Left cardiac atrium (tissue), 4 donors: ENCODE measurements at places on chromosomes 7 and 10. TPM values are rescaled to one million over a fixed set of nuclear protein-coding genes. Genes with fewer than 3 reads are reported as not detected.
A peak's percentile ranks its signal among the peaks of the same experiment; 100 is the strongest.

- DNase-seq: no peak
Measured at GRCh38 chr10:37632641-37633040, 224.8 kb downstream of the ZNF248 start.

DNA sequence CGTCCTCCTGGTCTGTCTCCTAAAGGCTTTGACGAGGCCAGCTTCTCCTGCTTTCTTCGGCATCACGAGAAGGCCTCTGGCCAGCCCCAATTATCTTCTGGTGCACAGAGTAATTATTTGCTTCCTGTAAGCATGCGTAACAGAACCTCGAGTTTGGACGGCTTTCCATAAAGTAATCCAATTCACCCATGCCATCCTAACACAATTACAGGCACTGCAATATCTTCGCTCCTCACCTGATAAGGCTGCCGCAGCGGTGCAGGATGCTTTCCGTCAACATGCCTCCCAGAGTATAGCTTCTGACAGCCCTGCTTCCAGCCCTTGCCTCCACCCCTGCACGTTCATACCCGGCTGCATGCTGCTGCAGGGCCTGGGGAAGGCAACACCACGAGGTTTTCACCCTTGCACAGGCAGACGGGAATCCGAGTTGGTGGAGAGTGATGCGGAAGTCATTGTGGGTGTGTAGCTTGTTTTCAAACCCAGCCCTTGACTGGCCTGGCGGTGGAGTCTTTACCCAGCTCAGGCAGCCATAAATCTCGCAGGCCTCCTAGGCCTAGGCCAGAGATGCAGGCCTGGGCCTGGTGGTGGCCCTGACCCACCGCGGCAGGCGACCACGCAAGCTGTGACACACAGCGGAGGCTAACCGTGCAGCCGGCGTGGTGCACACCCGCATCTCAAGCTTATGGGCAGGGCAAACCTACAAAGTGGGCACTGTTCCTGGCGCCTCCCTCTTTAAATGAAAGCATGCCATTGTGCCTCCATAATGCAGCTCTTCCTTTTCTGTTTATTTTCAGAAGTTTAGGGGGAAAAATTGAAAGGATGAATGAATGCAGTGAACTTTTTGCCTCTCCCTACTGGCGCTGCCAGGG lies 12.7 kb downstream of the EBF3 start:
- DNase-seq: no peak

DNA sequence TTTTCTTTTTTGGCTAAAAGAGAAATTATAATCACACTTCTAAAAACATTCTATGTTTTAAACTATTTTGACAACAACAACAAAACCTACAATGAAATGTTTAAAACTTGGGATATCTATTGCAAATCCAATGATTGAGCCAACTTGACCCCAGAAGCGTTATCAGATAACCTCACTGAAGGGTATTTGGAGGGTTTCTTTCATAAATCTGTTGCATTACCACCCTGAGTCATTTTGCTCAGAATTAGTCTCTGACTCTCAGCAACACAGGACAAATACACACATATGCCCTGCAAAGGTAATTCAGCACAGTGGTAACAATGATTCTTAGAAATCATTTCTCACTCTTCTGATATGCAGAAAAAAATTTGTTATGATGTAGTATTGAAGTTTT lies 2.3 kb upstream of the COL1A2 start:
- DNase-seq: no peak

DNA sequence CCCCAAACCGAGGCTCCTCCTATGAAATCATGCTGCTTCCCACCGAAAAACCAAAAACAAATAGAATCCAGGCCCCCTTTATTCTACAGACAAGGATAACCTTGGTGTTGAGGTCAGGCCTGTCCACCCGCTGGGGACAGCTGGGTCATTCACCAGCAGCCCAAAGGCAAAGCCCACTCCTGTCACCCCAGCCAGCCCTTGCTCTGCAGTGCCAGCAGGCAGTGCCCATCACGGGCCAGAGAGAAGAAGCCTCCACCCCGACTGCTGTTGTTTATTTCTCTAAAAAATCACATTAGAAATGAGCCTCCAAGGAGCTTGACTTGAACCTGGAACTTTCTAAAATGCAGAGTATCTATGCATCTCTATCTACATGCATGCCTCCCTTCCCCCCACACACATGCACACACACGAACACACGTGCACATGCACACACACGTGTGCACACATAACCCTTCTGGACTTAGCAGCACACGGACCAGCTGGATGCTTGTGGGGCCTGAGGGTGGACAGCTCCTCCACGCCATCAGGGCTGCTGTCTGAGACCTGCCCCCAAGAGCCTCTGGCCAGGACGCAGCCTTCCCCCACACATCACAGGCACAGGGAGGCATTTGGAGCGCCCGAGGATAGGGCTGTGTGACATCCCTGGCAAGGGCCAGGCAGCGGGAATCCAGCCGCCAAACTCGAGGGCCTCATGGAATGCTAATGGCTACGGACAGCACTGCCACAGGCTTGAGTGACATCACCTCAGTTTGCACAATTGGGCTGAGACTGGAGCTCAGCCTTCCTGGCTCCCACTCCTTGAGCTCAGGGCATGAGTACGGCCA lies 22.8 kb downstream of the PRKAG2 start:
- peak; percentile 54 for DNase-seq

Gene LRRC18
- not detected for total RNA-seq

Gene POLR2J
- total RNA-seq: 42.9 TPM

DNA sequence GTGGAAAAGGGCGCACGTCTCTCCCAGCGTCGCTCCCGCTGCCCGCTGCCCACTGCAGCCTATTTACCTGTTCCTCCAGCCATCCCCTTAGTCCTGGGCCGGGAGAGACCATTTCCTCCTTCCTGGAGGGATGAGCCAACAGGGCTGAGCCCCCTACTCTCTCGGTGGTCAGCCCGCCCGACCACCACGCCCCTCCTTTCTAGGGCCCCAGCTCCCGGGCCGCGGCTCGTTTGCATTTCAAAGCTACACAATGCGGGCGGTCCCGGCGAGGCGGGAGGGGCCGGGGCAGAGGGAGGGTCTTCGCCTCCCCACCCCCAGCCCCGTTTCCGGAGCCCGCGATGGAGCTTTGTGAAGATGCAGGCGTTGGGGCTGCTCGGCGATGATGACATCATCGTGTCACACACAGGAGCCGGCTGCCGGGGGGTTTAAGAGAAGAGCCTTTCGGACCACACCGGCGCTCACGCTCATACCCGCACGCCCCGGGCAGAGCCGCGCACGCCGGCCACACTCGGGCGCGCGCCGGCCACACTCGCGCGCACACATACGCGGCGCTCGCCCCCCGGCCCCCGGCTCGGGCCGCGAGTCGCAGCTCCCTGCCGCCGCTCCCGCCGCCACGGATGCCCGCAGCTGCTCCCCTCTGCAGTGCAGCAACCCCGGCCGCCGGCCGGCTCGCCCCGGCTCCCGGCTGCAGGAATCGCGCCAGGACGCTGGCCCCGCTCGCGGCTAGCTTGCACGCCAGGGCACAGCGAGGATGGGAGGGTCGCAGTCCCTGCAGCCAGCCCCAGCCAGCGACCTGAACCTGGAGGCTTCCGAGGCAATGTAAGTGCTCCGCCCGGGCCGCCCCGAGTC lies 107.7 kb upstream of the BTBD16 start:
- no peak for DNase-seq

- DNase-seq: no peak
Measured at GRCh38 chr7:132825222-132825621, 249.0 kb upstream of the PLXNA4 start.

Gene FKBP14
- total RNA-seq: 14.3 TPM

DNA sequence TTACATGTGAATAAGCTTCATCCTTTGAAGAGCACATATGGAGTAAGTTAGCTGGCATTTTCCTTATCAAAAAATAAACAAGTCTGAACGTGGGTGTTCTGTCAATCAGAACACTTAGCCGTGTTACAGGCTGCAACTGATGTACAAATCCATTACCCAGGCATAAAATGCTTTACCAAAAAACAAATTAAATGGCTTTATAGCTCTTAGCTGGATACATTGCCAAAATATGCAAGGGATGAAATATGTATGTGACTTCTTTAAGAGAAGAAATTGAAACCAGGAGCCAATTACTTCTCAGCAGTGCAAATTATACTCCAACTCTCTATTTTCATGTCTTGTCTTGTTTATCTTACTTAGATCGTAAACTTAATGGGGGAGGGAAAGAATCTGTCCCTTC lies 214.8 kb downstream of the DGKB start:
- no peak for DNase-seq

DNA sequence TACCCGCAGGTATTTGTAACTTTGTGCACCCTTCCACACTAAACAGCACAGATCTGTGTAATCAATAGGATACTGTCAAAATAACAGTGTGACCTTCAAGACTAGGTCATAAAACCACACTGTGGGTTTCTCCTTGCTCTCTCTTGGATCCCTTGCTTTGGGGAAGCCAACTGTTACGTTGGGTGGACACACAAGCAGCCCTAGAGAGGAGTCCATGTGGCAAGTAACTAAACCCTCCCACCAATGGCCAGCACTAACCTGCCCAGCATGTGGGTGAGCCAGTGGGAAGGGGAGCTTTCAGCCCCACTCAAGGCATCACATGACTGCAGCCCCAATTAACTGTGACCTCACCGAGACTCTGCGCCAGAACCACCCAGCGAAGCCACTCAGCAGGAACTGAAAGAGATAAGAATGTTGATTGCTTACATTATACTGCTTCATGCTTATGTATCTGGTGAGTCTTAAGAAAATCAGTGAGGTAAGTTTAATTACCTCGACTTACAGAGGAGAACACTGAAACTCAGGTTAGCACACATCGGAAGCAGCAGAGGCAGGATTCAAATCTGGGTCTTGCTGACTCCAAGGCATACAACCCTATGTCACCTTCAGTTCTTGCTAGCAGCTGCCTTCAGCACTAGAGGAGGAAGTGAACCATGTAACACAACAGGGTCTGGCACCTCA lies 9.4 kb upstream of the ZC3HAV1 start:
- no peak for DNase-seq

Gene CYP2C18
- total RNA-seq: not detected

DNA sequence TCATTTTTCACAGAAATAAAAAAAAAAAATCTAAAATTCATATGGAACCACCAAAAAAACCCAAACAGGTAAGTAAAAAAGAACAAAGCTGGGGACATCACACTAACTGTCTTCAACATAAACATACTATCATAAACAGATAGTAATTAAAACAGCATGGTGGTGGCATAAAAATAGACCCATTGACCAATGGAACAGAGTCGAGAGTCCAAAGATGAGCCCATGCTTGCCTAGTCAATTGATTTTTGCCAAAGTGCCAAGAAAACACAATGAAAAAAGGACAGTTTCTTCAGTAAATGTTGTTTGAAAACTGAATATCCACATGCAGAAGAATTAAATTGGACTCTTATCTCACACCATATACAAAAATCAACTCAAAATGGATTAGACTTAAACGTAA lies 513.2 kb upstream of the PHF14 start:
- no peak for DNase-seq

- DNase-seq: no peak
Measured at GRCh38 chr10:69139961-69140360, 16.0 kb downstream of the VPS26A start.

DNA sequence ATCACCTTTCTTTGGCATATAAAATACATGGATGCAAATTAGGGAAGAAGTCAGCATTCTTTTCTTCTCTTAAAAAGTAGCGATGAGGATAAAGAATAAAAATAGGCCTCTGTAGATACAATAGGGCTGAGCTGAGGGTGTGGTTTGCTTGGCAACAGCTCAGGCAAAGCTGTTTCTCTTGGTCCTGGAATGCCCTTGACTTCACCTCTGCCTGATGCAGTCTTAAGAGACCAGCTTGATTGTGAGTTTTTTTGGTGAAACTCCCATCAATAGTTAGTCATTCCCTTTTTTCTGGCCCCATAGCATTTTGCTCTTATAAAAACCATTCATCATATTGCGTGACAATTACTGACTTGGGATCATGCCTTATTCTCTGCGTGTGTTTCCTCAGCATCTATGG lies 42.1 kb upstream of the MKLN1 start:
- peak; percentile 49 for DNase-seq

Gene NSUN6
- total RNA-seq: 8.5 TPM

DNA sequence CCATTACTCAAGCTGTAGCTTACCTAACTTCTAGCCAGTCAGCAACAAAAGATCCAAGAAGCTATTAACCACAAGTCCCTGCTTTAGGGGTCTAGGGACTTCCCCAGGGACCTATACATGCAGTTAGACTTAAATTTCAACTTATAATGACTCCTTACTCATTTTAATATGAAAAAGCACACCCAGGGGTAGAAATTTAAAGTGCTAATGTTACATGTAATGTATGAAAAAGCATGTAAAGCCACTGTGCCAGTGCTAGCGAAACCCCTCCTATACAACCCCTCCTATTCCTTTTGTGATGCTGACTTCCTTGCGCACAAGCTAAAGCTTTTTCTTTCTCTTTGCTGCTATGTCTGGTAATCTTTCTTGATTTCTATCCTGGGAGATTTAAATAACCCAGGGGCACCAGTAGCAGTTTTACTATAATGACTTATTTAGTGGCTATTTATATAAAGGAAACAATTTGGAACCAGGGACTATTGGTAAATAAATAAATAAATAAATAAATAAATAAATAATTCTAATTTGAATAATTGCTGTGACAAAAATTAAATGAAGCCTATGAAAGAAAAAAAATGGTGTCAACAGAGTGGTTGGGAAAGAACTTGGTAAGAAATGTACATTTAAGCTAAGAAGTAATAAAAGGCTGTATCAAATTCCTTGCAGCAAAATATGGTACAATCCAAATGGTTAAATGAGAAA lies 110.5 kb upstream of the MAGI2 start:
- DNase-seq: no peak
